ENCODE measurements at places on chromosomes 16 and 17.

DNA sequence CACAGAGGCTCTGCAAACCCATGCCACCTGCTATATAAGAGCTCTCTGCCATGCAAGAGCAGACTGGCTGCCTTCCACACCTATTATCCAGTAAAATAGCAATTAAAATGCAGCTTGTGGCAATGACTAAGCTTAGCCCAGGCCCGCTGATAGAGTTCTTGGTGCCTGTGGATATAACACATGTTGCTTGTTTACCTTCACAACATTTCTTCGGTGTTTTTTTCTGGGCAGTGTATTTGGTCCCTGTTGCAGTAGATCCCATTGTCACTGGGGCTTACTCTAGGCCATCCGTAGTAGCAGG, 63.5 kb downstream of the SPECC1 start:
- DNase-seq = no peak

DNA sequence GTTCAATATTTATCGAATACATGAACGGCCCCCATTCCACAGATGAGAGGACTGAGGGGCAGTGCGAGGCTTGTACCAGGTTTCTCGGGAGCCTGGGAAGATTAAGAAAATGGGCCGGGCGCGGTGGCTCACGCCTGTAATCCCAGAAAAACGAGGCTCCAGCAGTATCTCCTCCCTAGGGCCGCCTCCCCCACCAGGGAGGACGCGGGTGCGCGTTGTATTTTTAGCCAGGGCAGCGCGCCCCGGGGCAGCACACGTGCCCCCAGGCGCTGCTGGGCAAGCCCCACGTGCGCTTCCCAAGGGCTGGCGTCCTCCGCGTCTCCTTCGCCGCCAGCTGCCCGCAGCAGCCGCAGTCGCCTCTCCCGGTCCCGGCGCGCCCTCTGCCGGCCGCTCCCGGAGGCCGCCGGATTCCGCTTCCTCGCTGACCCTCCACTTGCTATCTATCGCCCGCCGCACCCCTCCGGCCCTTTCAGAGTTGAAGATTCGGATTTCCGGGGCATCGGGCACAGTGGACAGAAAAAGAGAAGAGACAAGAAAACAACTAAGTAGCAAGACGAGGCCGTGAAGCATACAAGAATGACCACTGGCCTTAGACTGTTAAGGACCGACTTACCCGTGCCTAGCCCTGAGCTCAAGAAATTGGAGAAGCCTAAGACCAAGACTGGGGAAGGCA, 1.9 kb upstream of the YBX2 start:
- DNase-seq = peak; percentile 54

- no peak for DNase-seq
Measured at GRCh38 chr17:8140065-8141029, 11.9 kb downstream of the PER1 start.

GRCh38 chr16:29686740-29687332, 7.9 kb downstream of the QPRT start:
- DNase-seq = no peak
